ENCODE measurements at places on chromosomes 5 and 9.

DNA sequence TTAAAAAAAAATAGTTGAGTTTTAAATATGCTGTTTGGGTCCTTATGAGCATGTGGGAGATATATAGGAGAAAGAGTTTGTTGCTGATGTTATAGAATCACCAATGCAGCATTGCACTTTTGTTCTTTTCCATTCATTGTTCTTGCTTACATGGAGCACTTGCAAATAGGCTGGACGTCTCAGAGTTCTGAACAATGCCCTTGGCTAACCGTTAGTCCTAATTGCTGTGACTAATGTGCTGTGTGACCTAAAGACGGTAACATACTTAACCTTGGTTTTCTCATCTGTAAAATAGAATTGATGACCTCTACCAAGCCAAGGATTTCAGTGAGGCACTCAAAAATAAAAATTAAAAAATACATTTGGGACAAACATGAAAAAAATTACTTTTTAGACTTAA is 29.8 kb downstream of the PIK3R1 start:
- DNase-seq, result peak; percentile 39

GRCh38 chr9:72363908-72364678 is 915 bp downstream of the ZFAND5 start:
- peak; percentile 59 for DNase-seq

GRCh38 chr5:37715361-37715760 is 124.5 kb downstream of the GDNF start:
- peak; percentile 20 for DNase-seq

- peak; percentile 46 for DNase-seq
Observed at GRCh38 chr9:79129865-79130480, 441.8 kb upstream of the TLE4 start.

GRCh38 chr9:108083160-108083750 is 593.7 kb upstream of the KLF4 start:
- no peak for DNase-seq

DNA sequence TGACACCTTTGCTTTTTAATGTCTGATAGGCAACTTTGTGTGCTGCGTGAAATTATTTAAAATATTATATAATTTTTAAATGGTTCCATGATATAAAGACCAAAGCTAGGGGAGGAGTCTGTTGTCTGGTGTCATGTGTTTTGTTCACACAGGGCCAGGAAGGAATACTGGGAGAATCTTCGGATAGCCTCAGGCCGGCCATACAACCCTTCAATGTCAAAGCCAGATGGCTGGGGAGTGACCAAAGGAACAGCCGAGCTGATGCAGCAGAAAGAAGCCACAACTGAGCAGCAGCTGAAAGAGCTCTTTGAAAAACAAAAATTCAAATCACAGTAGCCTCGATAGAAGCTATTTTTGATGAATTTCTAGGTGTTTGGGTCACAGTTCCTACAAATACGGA is 19.2 kb downstream of the BHMT start:
- DNase-seq, result no peak

All from kidney tubule cell (primary cell).